ENCODE measurements at places on chromosomes 1 and 21.

GRCh38 chr1:51444096-51444495, 75.0 kb downstream of the EPS15 start:
- DNase-seq, result no peak
- H3K36me3 ChIP-seq, result peaks cover 35% of the 10 kb centered on the region
- no peak overlapping the region for H3K4me3 ChIP-seq
- H3K4me1 ChIP-seq, result peaks cover 2% of the 10 kb centered on the region
- no peak overlapping the region for H3K27ac ChIP-seq

- H3K27me3 ChIP-seq, result no peaks in the 10 kb centered on the region
- H3K4me1 ChIP-seq, result no peaks in the 10 kb centered on the region
- no peak overlapping the region for H3K4me3 ChIP-seq
- no peak overlapping the region for H3K27ac ChIP-seq
- DNase-seq, result no peak
Observed at GRCh38 chr21:40640266-40640789, 206.6 kb downstream of the DSCAM start.

DNA sequence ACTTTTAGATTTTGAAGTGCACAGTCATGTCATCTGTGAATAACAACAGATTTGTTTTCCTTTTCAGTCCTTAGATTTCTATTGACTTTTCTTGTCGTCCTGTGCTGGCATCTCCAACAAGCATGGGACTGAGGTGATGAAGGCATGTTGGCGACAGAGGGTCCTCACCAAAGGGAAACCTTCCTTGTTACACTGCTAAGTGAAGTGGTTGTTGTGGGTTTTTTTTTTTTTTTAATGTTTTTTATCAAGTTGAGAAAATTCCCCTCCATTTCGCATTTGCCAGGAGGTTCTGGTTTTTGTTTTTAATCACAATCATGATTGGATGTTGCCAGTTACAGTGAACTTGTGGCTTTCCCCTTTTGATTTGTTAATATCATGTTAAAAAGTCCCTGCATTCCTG, 24.0 kb downstream of the AGPAT3 start:
- no peak for DNase-seq
- no peaks in the 10 kb centered on the region for H3K36me3 ChIP-seq
- H3K27me3 ChIP-seq, result no peaks in the 10 kb centered on the region

- H3K4me3 ChIP-seq, result no peak overlapping the region
- H3K36me3 ChIP-seq, result no peaks in the 10 kb centered on the region
- H3K27me3 ChIP-seq, result peaks cover 58% of the 10 kb centered on the region
- no peak overlapping the region for H3K27ac ChIP-seq
- no peak for DNase-seq
- H3K4me1 ChIP-seq, result peaks cover 3% of the 10 kb centered on the region
Observed at GRCh38 chr1:231188072-231188471, 26.2 kb downstream of the TRIM67 start.

- peaks cover 60% of the 10 kb centered on the region for H3K4me1 ChIP-seq
- no peak overlapping the region for H3K27ac ChIP-seq
- DNase-seq, result no peak
- no peaks in the 10 kb centered on the region for H3K36me3 ChIP-seq
Observed at GRCh38 chr1:197919346-197920066, 2.3 kb downstream of the LHX9 start.

DNA sequence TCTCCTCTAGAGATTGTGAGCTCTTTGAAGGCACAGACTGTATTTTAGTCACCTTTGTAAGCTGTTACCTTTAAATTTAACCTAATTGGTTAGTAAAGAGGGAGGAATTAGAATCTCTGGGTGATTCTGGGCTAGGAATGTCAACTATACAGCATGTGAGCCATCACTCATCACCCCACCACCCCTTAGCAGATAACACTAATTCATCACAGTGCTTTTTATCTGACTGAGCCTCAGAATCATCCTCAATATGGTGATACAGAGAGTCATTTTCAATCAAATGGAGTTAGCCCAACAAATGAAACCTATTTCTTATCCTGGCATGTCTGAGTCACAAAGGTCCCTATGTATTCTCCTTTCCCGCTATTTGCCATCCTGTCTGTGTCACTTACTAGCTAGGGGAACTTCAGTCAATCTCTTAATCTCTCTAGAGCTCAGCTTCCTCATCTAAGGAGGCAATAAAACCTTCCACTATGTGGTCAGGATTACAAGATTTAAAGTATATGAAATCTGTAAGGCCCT, 13.3 kb downstream of the KCNJ10 start:
- H3K4me3 ChIP-seq, result no peak overlapping the region
- peaks cover 15% of the 10 kb centered on the region for H3K27me3 ChIP-seq
- peaks cover 2% of the 10 kb centered on the region for H3K4me1 ChIP-seq
- no peak overlapping the region for H3K27ac ChIP-seq
- no peaks in the 10 kb centered on the region for H3K36me3 ChIP-seq

DNA sequence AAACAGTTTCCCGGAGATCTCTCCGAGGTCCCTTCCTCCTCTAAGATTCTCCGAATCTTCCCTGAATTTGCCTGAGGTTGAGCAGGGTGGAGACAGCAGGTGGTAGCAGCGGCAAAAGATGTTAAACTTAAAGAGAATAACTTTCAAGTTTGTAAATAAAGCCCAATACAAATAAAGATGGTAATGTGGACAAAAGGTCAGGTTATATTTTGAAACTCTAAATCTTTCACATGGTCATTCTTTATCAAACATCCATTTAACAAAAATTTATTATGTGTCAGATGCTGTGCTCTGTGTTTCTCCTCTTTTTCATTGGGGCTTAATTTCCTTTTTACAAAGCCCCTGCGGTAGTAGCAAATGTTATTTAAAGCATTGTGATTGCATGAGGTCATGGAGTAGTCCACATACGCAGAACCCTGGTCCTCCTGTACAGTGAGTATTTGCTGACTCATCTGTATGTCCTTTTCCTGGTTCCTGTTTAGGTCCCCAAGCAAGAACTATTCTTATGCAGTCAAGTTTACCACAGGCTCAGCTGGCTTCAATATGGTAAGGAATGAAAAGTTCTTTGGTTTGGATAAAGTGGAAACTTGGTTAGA, 119.2 kb downstream of the ITSN1 start:
- H3K27ac ChIP-seq, result peak overlapping the region; percentile 42
- H3K4me1 ChIP-seq, result peaks cover 15% of the 10 kb centered on the region
- DNase-seq, result no peak
- H3K27me3 ChIP-seq, result no peaks in the 10 kb centered on the region
- peak overlapping the region; percentile 0 for H3K4me3 ChIP-seq

DNA sequence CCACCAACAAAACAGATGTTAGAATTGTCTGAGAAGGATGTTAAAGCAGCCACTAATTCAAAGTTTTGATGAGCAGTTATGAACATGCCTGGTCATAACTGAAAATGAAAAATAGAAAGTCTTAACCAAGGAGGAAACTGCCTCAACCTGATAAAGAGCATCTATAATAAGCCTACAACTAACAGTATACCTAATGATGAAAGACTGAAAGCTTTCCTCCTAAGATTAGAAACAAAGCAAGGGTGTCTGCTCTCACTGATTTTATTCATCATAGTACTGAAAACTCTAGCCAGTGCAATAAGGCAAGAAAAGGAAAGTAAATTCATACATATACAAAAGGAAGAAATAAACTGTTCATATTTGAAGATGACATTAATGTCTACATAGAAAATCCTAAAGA, 82.0 kb downstream of the KCNK1 start:
- H3K27me3 ChIP-seq, result no peaks in the 10 kb centered on the region
- no peak for DNase-seq
- no peak overlapping the region for H3K4me3 ChIP-seq
- no peaks in the 10 kb centered on the region for H3K4me1 ChIP-seq
- H3K27ac ChIP-seq, result no peak overlapping the region
- H3K36me3 ChIP-seq, result no peaks in the 10 kb centered on the region

DNA sequence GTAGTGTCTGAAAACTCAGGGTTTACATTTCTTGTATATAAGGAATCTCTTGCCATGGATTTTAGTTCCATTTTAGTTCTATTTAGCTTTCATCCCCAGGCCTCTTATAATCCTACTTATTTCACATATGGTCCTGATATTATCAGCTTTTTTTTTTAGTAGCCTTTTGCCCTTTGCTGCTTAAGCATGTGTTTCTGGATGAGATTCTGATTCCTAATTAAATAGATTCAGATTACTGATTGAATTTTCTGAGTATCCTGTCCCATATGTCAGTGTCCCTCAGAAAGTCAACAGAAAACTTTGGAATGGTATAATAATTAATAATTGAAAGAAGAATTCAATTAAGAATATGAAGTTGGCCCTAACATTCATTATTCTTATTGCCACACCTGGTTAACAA, 134.7 kb upstream of the HOOK1 start:
- DNase-seq, result no peak
- H3K27ac ChIP-seq, result no peak overlapping the region
- no peak overlapping the region for H3K4me3 ChIP-seq
- peaks cover 38% of the 10 kb centered on the region for H3K4me1 ChIP-seq
- H3K27me3 ChIP-seq, result no peaks in the 10 kb centered on the region
- no peaks in the 10 kb centered on the region for H3K36me3 ChIP-seq

GRCh38 chr1:41611932-41612450, 127.5 kb upstream of the EDN2 start:
- peaks cover 27% of the 10 kb centered on the region for H3K4me1 ChIP-seq
- no peak overlapping the region for H3K27ac ChIP-seq
- DNase-seq, result no peak

GRCh38 chr1:220800262-220800661, 13.5 kb downstream of the MTARC1 start:
- no peaks in the 10 kb centered on the region for H3K27me3 ChIP-seq
- no peaks in the 10 kb centered on the region for H3K4me1 ChIP-seq
- H3K36me3 ChIP-seq, result no peaks in the 10 kb centered on the region
- H3K27ac ChIP-seq, result no peak overlapping the region
- H3K4me3 ChIP-seq, result no peak overlapping the region

DNA sequence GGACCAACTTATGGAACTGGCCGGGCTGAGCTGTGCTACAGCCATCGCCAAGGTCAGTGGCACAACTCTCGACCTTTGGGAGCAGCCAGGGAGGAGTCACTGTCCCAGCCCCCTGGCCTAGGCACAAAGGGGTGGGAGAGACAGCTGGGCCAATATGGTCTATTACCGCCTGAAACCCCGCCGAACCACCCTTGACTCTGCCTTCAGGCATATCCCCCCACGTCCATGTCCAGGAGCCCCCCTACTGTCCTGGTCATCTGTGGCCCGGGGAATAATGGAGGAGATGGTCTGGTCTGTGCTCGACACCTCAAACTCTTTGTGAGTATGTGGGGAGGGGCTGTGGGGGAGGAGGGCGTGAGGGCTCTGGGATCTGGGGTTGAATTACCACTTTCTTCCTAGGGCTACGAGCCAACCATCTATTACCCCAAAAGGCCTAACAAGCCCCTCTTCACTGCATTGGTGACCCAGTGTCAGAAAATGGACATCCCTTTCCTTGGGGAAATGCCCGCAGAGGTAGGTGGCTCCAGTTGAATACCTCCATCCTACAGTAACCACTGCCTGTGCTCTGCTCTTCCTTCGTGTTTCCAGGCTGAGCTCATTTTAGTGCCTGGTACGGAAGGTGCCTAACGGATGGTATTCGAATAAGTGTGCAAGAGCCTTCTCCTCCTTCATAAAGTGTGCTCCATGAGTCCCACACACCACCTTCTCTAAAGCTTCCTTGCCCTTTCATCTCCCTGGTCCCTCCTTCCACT, 758 bp downstream of the NAXE start:
- H3K4me3 ChIP-seq, result peak overlapping the region; percentile 57
- DNase-seq, result no peak
- peaks cover 16% of the 10 kb centered on the region for H3K4me1 ChIP-seq

- no peaks in the 10 kb centered on the region for H3K27me3 ChIP-seq
- no peak for DNase-seq
- peaks cover 34% of the 10 kb centered on the region for H3K4me1 ChIP-seq
- H3K36me3 ChIP-seq, result no peaks in the 10 kb centered on the region
- H3K4me3 ChIP-seq, result peak overlapping the region; percentile 75
Observed at GRCh38 chr1:214280386-214281020, 456 bp upstream of the SMYD2 start.

GRCh38 chr1:208653426-208653825, 409.2 kb upstream of the PLXNA2 start:
- no peak overlapping the region for H3K4me3 ChIP-seq
- no peaks in the 10 kb centered on the region for H3K36me3 ChIP-seq
- H3K27ac ChIP-seq, result no peak overlapping the region
- no peak for DNase-seq
- peaks cover 6% of the 10 kb centered on the region for H3K4me1 ChIP-seq

DNA sequence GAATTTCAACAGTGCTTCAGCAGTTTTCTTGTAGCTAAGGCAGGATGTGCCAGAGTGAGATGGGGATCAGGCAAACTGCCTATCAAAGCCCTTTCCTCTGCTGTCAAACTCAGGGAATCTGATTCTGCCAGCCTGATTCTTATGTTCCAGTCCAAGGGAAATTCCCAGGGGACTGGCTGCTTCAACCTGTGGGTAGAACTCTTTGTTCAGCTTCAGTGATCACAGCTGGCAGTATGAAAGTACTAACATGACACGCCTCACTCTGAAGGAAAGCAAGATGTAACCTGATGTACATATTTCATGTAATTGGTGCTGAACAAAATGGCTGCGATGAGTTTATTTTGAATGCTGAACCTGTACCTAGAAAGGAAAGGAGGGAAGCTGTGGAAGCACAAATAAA, 40.1 kb upstream of the SLC5A9 start:
- DNase-seq, result no peak
- peak overlapping the region; percentile 61 for H3K27ac ChIP-seq
- H3K27me3 ChIP-seq, result no peaks in the 10 kb centered on the region
- H3K4me1 ChIP-seq, result peaks cover 15% of the 10 kb centered on the region
- H3K36me3 ChIP-seq, result no peaks in the 10 kb centered on the region
- H3K4me3 ChIP-seq, result no peak overlapping the region

DNA sequence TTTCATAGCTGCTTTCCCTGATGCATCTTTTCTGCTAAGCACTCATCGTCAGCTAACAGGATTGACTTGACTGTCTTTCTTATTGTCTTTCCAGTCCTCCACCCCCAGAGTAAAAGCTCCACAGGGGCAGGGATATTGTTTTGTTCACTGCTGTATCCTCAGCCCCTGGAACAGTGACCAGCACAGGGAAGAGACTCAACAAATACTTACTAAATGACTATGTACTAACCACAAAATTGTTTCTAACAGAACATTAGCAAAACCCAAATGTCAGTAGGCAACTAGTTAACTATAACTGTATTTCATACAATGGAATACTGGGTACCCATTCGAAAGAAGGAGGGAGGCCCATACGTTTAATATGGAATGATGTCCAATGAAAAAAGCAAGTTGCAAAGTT, 53.0 kb downstream of the BCAR3 start:
- no peak for DNase-seq
- peak overlapping the region; percentile 34 for H3K27ac ChIP-seq
- H3K27me3 ChIP-seq, result no peaks in the 10 kb centered on the region
- H3K36me3 ChIP-seq, result no peaks in the 10 kb centered on the region
- H3K4me3 ChIP-seq, result no peak overlapping the region

- peaks cover 4% of the 10 kb centered on the region for H3K27me3 ChIP-seq
- H3K27ac ChIP-seq, result no peak overlapping the region
- H3K4me3 ChIP-seq, result no peak overlapping the region
Observed at GRCh38 chr1:213399695-213400094, 348.7 kb downstream of the RPS6KC1 start.

DNA sequence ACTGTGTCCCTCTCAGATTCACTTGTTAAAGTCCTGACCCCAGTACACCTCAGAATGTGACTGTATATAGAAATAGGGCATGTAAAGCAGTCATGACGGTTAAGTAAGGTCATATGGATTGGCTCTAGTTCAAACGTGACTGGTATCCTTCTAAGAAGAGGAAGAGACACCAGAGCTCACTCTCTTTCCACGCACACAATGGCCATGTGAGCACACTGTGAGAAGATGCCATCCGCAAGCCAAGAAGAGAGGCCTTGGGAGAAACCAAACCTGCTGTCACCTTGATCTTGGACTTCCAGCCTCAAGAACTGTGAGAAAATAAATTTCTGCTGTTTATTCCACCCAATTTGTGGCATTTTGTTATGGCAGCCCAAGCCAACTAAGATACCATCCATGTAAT, 56.8 kb upstream of the IRF2BP2 start:
- no peak for DNase-seq
- no peak overlapping the region for H3K27ac ChIP-seq
- no peaks in the 10 kb centered on the region for H3K36me3 ChIP-seq
- no peaks in the 10 kb centered on the region for H3K27me3 ChIP-seq
- H3K4me3 ChIP-seq, result no peak overlapping the region
